ENCODE measurements at places on chromosomes 3 and 15.

DNA sequence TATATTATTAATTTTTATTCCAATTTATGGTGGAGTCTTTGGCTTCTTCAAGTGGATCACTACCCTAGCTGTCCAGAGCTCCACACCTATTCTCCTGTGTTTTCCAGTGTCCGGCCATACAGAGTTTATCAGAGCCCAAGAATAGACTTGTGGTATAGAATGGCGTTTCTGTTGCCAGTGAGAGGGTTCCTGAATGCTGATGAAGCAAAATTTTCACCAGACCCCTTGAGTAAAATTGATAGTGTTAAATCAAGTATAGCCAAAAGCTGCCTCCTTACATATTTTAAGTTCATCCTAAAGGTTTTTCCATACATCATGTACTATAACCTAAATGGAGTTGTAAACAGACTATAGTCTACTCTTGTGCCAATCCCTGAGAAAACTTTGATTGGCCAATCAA lies 171.5 kb upstream of the CHL1 start:
- DNase-seq, result no peak

- DNase-seq, result no peak
These were observed 85.7 kb upstream of the XCR1 start for GRCh38 chr3:46112984-46113383.

- no peak for DNase-seq
These were observed 179.7 kb downstream of the ADAMTS9 start for GRCh38 chr3:64508140-64508539.

DNA sequence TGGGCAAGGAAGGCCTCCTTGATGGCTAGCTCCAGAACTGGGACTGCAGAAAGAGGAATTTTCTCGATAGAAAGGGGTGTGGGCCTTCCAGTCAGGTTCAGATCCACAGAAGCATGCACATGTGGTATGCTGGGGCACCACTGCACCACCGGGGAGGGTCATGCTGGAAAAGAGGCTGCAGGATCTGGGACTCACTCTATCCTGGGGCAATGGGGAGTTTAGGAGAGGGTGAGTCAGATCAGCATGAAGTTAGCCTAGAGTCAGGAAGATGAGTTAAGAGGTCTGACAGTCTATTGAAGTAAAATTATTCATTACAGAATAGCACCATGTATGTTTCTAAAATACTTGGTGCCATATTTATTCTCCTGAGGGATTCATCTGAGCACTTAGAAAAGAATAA lies 130.2 kb upstream of the TOPAZ1 start:
- DNase-seq, result no peak

- no peak for DNase-seq
These were observed 375.2 kb upstream of the EPHA3 start for GRCh38 chr3:88732186-88732585.

All from type B pancreatic cell (in vitro differentiated cells).